Thymus (tissue), 14 donors: ENCODE measurements at places on chromosomes 4 and X.

- no peak for DNase-seq
Measured at GRCh38 chr4:8857766-8858700, 13.6 kb downstream of the HMX1 start.

GRCh38 chr4:5887011-5887360 lies 5.9 kb downstream of the CRMP1 start:
- DNase-seq, result no peak

- no peak for DNase-seq
Measured at GRCh38 chr4:40789031-40789430, 39.3 kb downstream of the NSUN7 start.

DNA sequence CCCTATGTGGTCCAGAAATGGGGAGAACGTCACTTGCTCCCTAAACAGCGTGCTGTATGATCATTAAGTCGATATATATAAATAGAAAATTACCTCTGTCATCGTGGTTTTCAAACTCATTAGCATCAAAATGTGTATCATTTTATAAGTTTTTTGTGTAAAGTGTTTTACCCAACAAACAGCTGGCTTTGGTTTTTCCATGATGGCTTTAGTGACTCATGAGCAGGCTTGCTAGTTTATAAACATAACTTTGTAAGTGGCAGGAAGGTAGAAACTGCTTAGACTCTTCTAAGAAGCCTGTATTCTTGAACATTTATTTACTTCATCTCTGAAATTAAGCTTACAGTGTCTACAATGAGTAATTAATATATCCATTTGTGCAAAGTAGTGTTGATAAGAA lies 108.4 kb upstream of the DIPK2B start:
- DNase-seq, result no peak

- no peak for DNase-seq
Measured at GRCh38 chrX:114201622-114202021, 382.3 kb upstream of the HTR2C start.

DNA sequence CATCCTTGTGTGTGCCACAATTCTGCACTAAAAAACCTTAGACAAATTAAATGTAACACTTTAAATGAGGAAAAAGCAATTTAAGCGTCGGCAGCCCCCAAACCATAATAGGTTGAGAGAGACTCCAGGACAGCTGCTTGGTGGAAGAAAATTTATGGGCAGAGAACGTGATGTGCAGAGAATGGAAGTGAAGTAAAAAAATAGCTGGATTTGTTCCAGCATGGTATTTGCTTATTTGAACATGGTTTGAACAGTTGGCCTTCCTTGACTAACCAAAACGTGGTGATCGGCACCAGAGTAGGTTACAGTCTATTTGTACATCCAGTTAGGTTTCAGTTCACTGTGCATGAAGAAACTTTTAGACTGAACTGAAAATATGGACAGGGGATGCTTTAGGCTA lies 343.0 kb upstream of the CPEB2 start:
- no peak for DNase-seq

GRCh38 chr4:3340700-3341083 lies 47.9 kb downstream of the RGS12 start:
- DNase-seq, result no peak

DNA sequence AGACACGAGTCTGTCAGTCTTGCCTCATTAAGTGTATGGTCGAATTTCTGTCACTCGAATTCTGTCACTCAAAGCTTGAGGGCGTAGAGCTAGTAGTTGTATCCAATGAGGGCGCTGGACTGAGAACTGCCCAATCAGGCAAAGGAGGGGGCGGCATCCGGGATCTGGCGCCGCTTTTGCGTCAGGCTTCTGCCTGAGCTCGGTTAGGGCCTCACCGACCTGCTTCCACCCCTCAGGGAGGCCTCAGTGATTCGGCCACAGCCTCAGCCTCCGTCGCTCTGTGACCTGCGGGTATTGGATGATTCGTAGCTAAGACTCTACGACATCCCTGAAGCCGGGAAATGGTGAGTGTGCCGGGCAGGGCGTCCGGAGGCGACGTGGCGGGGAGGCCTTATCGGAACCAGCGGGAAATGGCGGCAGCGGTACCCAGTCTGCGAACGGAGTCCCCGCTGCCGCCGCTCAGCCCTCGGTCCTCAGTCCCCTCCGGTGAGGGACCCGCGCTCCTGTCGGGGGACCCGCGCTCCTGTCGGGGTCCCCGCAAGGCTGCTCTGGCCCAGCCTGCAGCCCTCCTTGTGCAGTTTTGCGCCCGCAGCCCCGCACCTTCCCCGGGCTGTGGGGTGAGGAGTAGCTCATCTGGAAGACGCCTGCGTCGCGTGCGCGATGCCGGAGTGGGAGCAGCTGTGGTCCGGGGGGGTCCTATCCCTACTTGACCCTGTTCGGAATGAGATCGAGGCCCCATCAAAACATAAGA lies 88.3 kb downstream of the ZNF718 start:
- DNase-seq, result no peak

- no peak for DNase-seq
Measured at GRCh38 chrX:136627409-136627808, 20.5 kb upstream of the CD40LG start.

GRCh38 chrX:47223476-47224250 lies 5.2 kb downstream of the CDK16 start:
- DNase-seq, result no peak
